Activated T-helper 1 cell treated with Interleukin-2 at 50 U/mL for 16 hours (primary cell): ENCODE measurements at places on chromosomes 12 and 14.

DNA sequence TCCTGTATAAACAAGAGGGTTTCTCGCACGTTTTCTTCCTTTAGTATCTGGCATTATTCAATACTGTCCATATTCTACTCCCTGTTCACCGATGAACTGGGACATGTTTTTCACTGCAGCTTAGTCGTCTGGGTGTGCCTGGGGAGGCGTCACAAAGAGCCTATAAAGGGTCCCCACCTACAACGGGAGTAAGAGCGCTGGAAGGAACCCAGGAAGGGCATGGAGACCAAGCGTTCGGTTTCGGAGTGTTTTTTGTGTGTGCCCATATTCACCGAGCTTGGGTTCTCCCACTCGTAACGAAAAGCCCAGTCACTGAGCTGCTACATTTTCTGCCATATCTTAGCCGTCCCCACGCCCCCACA lies 592 bp upstream of the USP15 start:
- no peak for DNase-seq

- DNase-seq: no peak
These were observed 22.3 kb downstream of the CRADD start for GRCh38 chr12:93699271-93700145.

DNA sequence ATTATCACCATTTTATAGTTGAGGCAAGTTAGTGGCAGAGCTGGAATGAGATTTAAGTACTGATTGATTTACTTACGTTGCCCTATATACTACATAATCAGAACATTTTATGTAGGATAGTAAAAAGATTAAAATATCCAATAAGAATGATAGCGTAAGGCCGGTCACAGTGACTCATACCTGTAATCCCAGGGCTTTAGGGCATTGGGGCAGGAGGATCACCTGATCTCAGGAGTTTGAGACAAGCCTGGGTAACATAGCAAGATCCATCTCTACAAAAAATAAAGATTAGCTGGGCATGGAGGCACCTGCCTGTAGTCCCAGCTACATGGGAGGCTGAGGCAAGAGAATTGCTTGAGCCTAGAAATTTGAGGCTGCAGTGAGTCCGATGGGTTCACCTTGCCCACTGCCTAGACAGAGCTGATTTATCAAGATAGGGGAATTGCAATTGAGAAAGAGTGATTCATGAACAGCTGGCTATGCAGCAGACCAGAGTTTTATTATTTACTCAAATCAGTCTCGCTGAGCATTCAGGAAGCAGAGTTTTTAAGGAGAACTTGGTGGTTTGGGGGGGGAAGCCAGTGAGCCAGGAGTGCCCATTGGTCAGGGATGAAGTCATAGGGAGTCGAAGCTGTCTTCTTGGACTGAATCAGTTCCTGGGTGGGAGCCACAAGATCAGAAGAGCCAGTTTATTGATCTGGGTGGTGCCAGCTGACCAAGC lies 24.7 kb upstream of the SGPP1 start:
- DNase-seq: no peak

GRCh38 chr12:71333418-71333817 lies 106.2 kb upstream of the LGR5 start:
- no peak for DNase-seq

- no peak for DNase-seq
These were observed 24.2 kb upstream of the RNASE3 start for GRCh38 chr14:20866963-20867362.

GRCh38 chr12:44689587-44689986 lies 186.5 kb downstream of the NELL2 start:
- no peak for DNase-seq

DNA sequence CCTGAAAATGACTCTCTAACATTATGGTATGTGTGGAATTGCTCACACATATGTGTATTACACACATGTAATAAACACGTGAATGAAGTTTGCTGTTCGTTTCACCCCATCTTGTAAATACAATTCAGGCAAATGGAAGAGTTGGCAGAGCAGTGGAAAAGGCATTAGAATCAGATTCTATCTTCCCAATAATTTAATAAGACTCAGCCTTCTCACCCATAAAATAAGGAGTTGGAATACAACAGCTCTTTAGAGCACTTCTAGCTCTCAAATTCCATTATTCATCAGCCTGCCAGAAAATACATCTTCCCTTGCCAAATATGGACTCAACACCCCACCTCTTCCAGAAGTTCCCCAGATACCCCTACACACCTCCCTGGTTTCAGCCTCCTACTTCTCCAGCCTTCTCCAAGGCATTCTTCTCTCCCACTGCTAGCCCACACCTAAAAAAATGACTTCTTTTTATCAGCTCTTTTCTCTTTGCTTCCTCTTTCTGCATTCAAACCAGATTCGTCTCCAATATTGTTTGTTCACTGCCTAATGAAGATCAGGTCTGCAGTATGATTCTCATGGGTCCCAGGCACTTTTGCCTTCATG lies 66.2 kb upstream of the DYRK2 start:
- DNase-seq: no peak

- DNase-seq: no peak
These were observed 78.9 kb downstream of the AEBP2 start for GRCh38 chr12:19518209-19518608.

- no peak for DNase-seq
These were observed 59.7 kb downstream of the SLC38A1 start for GRCh38 chr12:46209170-46209569.

- DNase-seq: no peak
These were observed 143.9 kb upstream of the NAV3 start for GRCh38 chr12:77686760-77687159.

DNA sequence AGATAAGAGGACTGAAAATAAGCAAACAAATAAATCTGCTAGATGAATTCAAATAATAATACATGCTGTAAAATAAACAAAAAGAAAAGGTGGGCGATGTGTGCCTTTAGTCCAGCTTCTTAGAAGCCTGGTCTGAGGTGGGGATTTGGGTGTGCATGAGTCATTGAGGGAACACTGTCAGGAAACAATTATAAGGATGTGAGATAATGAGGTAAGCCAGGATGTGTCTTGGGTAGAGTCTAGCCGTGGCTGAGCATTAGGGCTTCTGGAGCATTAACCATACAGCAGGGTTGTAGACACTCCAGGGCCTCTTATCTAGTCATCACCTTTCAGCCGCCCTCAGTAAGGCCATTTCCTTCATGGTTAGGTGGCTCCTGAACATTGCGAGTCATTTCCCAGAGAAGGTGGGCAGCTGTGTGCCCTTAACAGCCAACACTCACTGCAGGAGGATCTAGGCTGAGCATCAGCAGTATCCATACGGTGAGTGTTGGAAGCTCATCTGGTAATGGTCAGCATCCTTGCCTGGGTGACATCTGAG lies 405.6 kb downstream of the GLT1D1 start:
- no peak for DNase-seq

DNA sequence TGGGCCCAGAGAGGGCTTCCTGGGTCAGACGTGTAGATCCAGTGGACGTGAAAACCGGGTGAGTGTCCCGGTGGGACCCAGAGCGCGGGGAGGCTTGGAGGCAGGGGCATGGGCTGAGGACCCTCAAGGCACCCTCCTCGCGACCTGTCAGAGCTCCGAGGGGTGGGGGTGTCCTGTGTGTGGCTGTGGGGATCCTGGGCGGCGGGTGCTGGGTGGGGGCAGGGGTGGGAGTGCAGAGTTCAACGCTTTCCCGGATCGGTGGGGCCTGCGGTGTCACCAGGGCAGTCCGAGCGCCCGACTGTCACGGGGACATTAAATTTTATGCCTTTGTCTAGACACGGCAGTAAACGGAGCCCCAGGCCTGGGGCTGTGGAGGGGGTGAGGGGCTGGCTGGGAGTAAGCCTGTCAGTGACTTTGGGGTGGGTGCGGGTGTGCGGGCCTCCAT lies 1.0 kb downstream of the TMEM121 start:
- DNase-seq: no peak

GRCh38 chr12:6735448-6736191 lies 11.8 kb downstream of the COPS7A start:
- DNase-seq: peak; percentile 18

GRCh38 chr14:97513891-97514290 lies 716.7 kb downstream of the VRK1 start:
- no peak for DNase-seq

DNA sequence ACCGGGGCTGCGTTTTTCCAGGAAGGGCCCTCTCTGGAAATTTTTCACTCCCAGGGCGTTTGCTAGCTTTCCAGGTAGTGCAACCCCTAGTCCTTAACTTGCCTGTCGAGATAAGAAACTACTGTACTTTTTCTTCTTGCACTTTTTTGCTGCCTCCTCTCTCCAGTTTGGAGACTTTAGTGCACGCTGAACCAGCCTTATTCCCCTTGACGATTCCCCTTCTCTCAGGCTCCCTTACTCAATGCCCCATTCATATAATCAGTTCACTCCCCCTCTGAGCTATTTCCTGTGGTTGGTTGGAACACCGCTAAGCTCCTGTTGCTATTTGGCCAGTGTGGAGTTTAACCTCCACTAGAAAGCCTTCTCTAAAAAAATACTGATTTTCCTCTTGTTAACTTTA lies 682 bp downstream of the CREBL2 start:
- no peak for DNase-seq

DNA sequence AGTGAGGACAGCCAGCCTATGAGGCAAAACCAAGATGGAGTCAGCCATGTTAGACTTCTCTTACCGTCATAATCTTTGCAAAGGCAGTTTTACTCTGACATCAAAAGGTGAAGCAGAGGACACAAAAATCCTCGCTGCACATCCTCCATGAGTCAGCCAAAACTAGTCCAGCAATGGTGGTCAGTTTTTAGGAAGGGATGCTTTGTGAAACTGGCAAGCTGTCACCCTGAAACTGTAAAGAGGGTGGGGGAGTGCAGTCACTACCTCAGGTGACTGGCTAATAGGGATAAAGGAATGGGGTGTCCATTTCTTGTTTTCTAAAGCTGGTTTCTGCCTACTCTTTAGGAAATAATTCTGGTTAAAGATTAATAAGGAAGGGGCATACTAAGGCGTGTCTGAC lies 5.4 kb upstream of the CIPC start:
- no peak for DNase-seq

GRCh38 chr14:101927859-101928258 lies 36.5 kb upstream of the DYNC1H1 start:
- DNase-seq: no peak

DNA sequence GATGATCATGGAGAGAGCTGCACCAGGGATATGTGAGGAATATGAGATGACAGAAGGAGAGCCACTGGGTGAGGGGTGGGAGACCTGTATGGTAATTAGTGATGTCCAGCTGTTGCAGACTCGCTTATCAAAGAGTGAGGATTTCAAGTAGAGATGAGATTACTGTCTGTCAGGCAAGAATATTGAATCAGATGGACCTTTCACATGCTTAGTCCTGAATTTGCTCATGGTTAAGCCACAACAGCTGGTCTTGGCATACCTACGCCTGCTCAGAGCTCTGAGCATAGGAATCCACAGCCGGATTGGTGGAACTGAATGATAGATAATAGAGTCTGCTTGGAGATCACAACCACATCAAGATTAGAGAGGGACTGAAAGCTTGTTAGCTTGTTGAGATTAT lies 115.2 kb upstream of the ARHGAP5 start:
- no peak for DNase-seq

- DNase-seq: no peak
These were observed 96.1 kb downstream of the TMX1 start for GRCh38 chr14:51335961-51336723.

DNA sequence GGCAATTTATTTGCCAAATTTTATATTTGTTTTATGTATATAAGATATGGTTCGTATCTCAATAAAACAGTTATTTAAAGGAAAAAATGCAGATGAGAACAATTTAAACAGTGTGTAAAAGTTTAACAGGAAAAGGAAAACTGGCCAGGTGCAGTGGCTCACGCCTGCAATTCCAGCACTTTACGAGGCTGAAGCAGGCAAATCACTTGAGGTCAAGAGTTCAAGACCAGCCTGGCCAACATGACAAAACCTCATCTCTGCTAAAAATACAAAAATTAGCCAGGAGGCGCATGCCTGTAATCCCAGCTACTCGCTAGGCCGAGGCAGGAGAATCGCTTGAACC lies 22.3 kb downstream of the G2E3 start:
- no peak for DNase-seq

DNA sequence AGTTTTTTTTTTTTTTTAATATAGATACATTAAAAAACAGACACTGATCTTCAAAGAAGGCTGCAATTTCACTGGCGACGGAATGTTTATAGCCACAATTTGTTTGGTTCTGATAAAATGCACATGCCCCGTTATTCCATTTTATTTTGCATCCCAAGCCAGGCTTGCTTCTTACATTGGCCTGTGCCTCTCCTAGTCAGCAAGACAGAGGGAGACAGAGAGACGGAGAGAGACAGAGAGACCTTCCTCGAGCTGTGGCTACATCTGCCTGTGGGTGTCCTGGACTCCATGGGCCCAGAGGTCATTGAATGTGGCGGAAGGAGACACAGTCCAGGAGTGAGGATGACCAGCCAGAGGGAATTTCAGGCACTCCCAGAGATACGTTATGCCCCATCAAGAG lies 926.6 kb downstream of the VRK1 start:
- DNase-seq: no peak

GRCh38 chr14:61872452-61872851 lies 110.2 kb downstream of the SNAPC1 start:
- no peak for DNase-seq
